ENCODE measurements at places on chromosomes 5 and 9.

DNA sequence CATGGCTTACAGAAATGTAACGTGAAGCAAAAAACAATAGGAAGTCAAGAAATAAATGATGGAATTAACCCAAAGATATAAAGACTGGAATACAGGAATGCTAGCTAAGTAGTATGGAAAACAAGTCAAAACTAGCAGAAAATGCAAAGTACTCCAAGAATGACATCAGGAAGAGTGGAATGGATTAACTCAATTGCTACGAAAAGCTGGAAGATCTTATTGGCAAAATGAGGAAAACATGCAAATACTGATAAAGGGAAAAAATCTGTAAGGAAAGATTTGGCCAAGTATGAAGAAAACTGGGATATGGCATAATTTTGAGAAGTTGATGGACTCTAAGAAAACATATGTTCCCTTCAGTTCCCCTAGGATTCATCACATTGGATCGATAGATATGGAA is 324.5 kb upstream of the ZNF608 start:
- no peak for DNase-seq

DNA sequence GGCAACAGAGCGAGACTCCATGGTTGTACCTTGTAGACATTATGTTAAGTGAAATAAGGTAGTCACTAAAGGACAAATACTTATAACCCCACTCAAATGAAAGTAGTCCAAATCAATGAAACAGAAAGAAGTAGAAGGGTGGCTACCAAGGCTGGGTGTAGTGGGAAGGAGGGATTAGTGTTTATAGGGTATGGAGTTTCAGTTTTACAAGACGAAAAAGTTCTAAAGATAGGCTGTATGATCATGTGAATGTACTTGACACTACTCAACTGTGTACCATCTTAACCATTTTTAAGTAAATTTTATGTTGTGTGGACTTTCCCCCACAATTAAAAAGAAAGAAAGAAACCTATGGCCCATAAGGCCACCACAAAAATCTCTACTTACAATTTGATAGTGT is 32.2 kb downstream of the ALDH7A1 start:
- no peak for DNase-seq

DNA sequence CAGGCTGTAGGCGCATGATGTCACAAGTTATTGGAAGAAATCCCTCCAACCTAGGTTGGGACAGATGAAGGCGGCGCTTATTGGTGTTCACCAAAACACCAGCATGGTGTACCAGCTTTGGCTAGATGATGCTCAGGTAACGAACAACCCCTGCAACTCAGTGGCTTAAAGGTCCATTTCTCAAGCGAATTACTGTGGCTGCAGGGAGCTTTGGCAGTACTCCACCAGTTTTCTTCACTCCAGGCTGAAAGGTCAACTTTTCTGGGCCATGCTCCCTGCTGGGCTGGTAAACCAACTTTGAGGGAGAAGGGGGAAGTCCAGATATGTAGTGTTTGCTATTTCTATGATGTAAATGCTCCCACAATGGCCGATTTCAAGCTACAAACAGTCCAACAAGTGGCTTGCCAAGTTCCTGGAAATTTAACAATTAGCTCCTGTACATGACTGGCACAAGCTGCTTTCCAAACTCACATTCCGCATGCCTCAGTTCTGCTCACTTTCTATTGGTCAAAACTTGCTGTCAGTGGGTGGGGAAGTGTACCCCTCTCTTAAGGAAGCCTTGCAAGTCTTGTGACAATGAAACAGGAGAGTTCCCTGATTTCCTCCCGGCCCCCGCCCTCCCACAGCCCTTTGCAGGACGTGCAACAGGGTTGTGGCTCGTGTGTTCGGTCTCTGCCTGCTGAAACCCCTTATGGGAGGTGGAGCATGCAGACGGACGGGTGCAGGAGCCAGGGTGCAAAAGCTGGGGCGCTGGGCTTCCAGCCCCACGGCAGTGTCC is 588 bp upstream of the ZBED3 start:
- DNase-seq: no peak

GRCh38 chr5:50807661-50808060 is 141.2 kb downstream of the PARP8 start:
- peak; percentile 52 for DNase-seq

- DNase-seq: peak; percentile 28
These were observed 56.9 kb downstream of the GPR107 start for GRCh38 chr9:130110596-130111021.

GRCh38 chr5:149452665-149453617 is 73.8 kb upstream of the IL17B start:
- DNase-seq: peak; percentile 81

- peak; percentile 87 for DNase-seq
These were observed 136.3 kb downstream of the FOXD1 start for GRCh38 chr5:73312146-73312871.

DNA sequence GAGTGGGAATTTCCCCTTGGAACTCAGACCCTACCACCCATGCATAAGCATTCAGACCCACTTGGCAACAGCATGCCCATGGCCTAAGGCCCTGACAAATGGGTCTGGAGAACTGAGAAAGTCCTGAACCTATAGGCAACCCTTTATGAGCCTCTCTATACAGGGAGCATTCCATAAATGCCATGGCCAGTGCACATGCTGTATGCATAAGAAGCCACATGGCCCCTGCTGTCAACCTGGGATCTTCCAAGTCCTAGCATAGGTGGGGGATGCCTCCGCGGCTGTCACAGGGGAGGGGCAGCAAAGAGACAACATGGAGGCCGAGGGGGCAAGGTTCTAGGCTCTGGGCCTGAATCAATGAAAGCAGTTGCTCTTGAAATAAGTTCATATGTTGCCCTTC is 8.2 kb upstream of the NIPAL4 start:
- DNase-seq: no peak

DNA sequence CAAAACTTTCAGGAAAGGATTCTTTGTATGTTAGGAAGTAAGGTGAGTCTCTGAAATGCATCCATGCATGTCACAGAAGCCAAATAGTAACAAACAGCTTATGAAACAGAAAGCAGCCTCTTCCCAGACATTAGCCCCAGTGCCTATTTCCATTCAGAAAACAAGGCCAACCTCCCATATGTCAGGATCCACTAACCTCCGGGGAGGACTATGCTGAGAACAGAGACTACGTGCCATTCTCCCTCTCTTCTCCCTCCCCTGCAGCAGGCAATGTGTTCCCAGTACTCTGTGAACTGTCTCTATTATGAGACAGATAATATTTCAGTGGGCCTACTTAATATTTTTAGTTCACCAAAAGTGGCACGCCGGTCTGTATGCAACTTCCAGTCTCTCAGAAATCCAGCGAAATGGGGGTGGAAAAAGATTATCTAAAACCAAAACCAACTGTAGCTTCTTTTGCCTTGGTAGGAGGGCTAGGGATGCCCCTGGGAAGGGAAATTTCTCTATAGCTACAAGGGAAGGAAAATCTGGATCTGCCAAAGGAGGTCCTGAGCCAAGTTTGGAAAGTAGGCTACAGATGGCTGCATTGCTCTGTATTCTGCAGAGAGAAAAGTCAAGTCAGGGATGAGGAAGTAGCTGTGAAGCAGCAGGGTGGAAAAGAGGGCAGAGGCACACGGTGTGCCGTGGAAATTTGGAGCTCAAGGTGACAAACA is 42.0 kb downstream of the VLDLR start:
- no peak for DNase-seq

GRCh38 chr9:5489630-5490490 is 20.5 kb upstream of the PDCD1LG2 start:
- no peak for DNase-seq

DNA sequence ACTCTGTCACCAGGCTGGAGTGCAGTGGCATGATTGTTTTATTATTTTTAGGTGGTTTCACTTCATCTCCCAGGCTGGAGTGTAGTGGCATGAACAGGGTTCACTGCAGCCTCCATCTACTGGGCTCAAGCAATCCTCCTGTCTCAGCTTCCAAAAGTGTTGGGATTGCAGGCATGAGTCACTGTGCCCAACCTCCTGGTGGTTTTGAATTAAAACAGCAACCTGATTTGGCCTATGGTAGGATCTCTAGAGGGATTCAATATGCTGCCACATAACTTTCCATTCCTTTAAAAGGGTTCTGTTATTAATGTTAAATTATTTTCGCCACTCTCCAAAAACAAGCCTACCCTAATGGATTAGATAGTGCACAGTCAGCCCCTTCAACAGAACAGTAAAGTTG is 9.9 kb upstream of the HSPA4 start:
- DNase-seq: no peak

All from stromal cell of bone marrow (primary cell).